ENCODE measurements at places on chromosomes 2 and 18. TPM values are rescaled to one million over a fixed set of nuclear protein-coding genes. Genes with fewer than 3 reads are reported as not detected.

Gene PTPRM
- 47.3 TPM for total RNA-seq

Gene ADCYAP1
- 0.49 TPM for total RNA-seq

Gene IL1RL1
- 2.8 TPM for total RNA-seq

Gene CKAP2L
- total RNA-seq: 14.0 TPM

Gene FAM237A
- not detected for total RNA-seq

Gene PLCL1
- 0.08 TPM for total RNA-seq

Gene WNT10A
- not detected for total RNA-seq

Gene ZNF385B
- not detected for total RNA-seq

Gene CCDC74A
- 5.6 TPM for total RNA-seq

Gene UPP2
- not detected for total RNA-seq

Gene SAG
- not detected for total RNA-seq

Gene PRLH
- total RNA-seq: not detected

Gene ADI1
- 45.1 TPM for total RNA-seq

Gene ARHGAP25
- total RNA-seq: 0.91 TPM

Gene SLC9A4
- total RNA-seq: not detected

Gene MITD1
- total RNA-seq: 20.3 TPM

Gene OTOF
- total RNA-seq: not detected

Gene UGT1A5
- total RNA-seq: not detected

Gene AMER3
- not detected for total RNA-seq

Gene COL3A1
- not detected for total RNA-seq

Gene ERBB4
- 0.03 TPM for total RNA-seq

Gene ITGA4
- 30.0 TPM for total RNA-seq

Gene POTEC
- total RNA-seq: 0.88 TPM

Gene TFCP2L1
- total RNA-seq: 0.04 TPM

Gene CIDEA
- not detected for total RNA-seq

Gene TUBA3E
- total RNA-seq: not detected

Gene TXNDC2
- total RNA-seq: 0.08 TPM

Gene MFF
- total RNA-seq: 84.8 TPM

Gene MYO7B
- 0.80 TPM for total RNA-seq

Gene DPYSL5
- 3.0 TPM for total RNA-seq

Gene ALLC
- total RNA-seq: 0.41 TPM

Gene AP1S3
- total RNA-seq: 1.9 TPM

Gene CHST9
- total RNA-seq: 0.05 TPM

Gene IL37
- total RNA-seq: 1.0 TPM

Gene RND3
- total RNA-seq: 61.4 TPM

Gene GLS
- 87.8 TPM for total RNA-seq

Gene SIX3
- not detected for total RNA-seq

All from A375 (cell line).